Kidney (tissue), 22 donors: ENCODE measurements at places on chromosomes 12 and 14. TPM values are rescaled to one million over a fixed set of nuclear protein-coding genes. Genes with fewer than 3 reads are reported as not detected.

Gene TDP1
- total RNA-seq, result 15.7 TPM

Gene ACSS3
- total RNA-seq, result 21.2 TPM

Gene MIS18BP1
- 17.9 TPM for total RNA-seq

Gene INSM2
- total RNA-seq, result not detected

Gene CLEC4D
- total RNA-seq, result 0.41 TPM

Gene PLD4
- 3.2 TPM for total RNA-seq

DNA sequence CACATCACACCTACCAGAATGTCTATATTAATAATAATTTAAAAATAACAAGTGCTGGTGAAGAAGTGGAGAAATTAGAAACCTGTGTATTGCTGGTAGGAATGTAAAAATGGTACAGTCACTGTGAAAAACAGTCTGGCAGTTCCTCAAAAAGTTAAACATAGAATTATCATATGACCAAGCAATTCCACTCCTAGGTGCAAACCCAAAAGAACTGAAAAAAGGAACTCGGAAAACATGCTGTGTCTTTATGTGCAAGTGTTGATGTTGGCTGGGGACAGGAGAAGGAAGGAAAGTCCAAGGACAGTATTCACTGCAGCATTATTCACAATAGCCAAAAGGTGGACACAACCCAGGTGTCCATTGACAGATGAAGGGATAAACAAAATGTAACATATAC, 146.5 kb downstream of the TTC7B start:
- no peak for DNase-seq
- no peaks in the 10 kb centered on the region for H3K27me3 ChIP-seq
- peaks cover 3% of the 10 kb centered on the region for H3K4me1 ChIP-seq
- H3K36me3 ChIP-seq, result peaks cover 7% of the 10 kb centered on the region
- no peak overlapping the region for H3K27ac ChIP-seq

DNA sequence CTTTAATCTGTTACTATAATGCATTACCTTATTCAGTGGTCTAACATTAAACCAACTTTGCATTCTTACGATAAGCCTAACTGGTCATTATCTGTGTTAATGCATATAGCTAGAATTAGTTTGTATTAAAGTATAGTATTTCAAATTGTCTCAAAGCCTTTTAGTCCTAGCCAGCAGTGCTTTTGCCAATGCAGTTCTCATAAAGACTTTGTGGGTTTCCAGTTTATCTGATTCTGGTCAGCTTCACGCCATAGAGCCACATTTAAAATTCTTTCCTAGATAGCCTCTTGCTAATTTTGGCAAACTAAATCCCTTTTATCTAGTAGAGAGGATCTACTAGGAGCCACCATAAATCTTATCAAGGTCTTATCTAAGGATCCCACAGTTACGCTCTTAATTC, 78.9 kb upstream of the VASH1 start:
- no peak overlapping the region for H3K27ac ChIP-seq
- H3K4me1 ChIP-seq, result no peaks in the 10 kb centered on the region
- H3K36me3 ChIP-seq, result no peaks in the 10 kb centered on the region
- no peak for DNase-seq
- H3K27me3 ChIP-seq, result no peaks in the 10 kb centered on the region
- H3K4me3 ChIP-seq, result no peak overlapping the region

- H3K4me3 ChIP-seq, result no peak overlapping the region
- H3K36me3 ChIP-seq, result no peaks in the 10 kb centered on the region
- H3K4me1 ChIP-seq, result no peaks in the 10 kb centered on the region
- no peak overlapping the region for H3K27ac ChIP-seq
- no peaks in the 10 kb centered on the region for H3K27me3 ChIP-seq
Observed at GRCh38 chr14:41201696-41202095, 405.0 kb upstream of the LRFN5 start.

- no peaks in the 10 kb centered on the region for H3K27me3 ChIP-seq
- H3K36me3 ChIP-seq, result no peaks in the 10 kb centered on the region
- DNase-seq, result no peak
- peaks cover 7% of the 10 kb centered on the region for H3K4me1 ChIP-seq
- no peak overlapping the region for H3K4me3 ChIP-seq
- no peak overlapping the region for H3K27ac ChIP-seq
Observed at GRCh38 chr14:52329678-52330369, 15.7 kb downstream of the PTGER2 start.

- H3K4me3 ChIP-seq, result no peak overlapping the region
- no peaks in the 10 kb centered on the region for H3K36me3 ChIP-seq
- peaks cover 3% of the 10 kb centered on the region for H3K4me1 ChIP-seq
- no peaks in the 10 kb centered on the region for H3K27me3 ChIP-seq
Observed at GRCh38 chr12:6092784-6093722, 31.4 kb downstream of the VWF start.

GRCh38 chr14:37864861-37865718, 269.7 kb downstream of the TTC6 start:
- H3K4me1 ChIP-seq, result no peaks in the 10 kb centered on the region
- no peaks in the 10 kb centered on the region for H3K27me3 ChIP-seq
- no peak for DNase-seq

DNA sequence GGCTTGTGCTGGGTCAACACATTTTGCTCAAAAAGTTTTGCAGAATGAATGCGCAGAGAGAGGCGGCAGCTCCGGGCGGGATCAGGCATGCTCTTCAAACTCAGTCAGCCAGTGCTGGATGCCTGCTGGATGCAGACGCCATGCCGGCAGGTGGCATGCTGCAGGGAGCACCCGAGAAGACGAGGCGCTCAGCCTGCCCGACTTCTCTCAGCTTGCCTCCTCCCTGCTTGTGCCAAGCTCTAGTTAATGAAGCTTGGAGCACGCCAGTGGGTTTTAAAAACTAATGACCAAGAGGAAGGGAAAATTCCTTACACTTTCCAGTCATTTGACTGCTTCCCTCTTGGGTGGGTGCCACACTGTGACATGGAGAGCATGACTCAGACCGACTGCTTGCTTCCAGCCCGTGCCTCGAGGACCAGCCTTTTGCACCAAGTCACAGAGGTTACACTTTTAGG, 39.8 kb downstream of the SLC24A4 start:
- DNase-seq, result no peak
- no peaks in the 10 kb centered on the region for H3K36me3 ChIP-seq
- H3K4me1 ChIP-seq, result no peaks in the 10 kb centered on the region

DNA sequence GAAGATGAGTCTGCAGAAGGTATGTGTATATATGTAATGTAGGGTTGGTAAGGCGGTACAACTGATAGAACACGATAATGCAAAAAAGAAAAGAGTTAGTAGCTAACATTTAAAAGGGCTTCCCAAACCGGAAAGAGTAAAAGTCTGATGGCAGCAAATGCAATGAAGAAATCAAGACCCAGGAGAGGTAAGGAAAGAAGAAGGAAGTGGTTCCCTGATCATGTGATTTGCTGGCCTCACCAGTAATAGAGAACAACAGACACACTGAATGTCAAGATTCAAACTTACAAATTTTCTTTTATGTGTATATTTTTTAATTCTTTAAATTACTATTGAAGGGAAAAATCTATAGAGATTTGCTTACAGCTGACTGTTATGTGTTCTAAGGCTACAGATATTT, 18.4 kb downstream of the ZFC3H1 start:
- no peak overlapping the region for H3K4me3 ChIP-seq
- H3K27me3 ChIP-seq, result no peaks in the 10 kb centered on the region
- peaks cover 4% of the 10 kb centered on the region for H3K36me3 ChIP-seq
- no peak overlapping the region for H3K27ac ChIP-seq
- H3K4me1 ChIP-seq, result no peaks in the 10 kb centered on the region

- DNase-seq, result no peak
- no peaks in the 10 kb centered on the region for H3K27me3 ChIP-seq
- H3K4me1 ChIP-seq, result peaks cover 15% of the 10 kb centered on the region
Observed at GRCh38 chr12:79687711-79688260, 3.0 kb downstream of the PAWR start.

DNA sequence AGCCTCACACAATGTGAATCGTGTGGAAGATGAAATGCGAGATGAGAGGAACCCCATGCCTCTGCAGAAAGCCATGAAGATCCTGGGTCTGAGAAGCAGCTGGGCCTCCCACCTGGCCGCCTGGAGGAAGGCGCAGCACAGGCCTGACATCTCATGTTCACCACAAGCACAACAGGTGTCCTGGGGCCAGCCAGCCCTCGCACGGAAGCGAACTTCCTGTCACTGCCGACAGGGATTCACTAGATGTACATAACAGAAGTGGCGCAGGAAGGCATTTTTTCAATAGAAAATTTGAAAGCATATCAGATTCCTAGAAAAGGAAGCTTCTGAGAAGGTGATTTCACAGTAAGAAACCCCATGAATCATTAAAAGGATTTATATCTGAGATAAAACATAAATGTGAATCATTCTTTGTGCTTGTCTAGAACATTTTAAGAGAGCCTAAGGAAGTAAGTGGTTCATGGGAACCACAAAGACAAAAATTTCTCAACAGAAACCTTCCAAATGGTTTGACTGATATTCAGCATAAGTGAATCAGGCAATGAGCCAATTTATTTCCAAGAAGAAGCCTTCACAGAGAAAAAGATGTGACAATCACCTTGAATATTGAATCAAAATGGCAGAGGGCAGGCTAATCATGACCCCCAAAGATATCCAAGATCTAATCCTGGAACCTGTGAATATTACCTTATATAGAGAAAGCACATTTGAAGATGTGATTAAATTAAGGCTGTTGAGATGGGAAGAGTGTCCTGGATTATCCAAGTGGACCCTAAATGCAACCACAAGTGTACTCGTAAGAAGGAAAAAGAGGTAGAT, 311.9 kb downstream of the DUSP6 start:
- H3K4me3 ChIP-seq, result no peak overlapping the region
- no peak overlapping the region for H3K27ac ChIP-seq
- no peaks in the 10 kb centered on the region for H3K36me3 ChIP-seq
- H3K4me1 ChIP-seq, result no peaks in the 10 kb centered on the region

GRCh38 chr12:23930599-23930998, 18.9 kb downstream of the SOX5 start:
- H3K27ac ChIP-seq, result no peak overlapping the region
- no peaks in the 10 kb centered on the region for H3K27me3 ChIP-seq
- no peak overlapping the region for H3K4me3 ChIP-seq
- no peaks in the 10 kb centered on the region for H3K36me3 ChIP-seq

DNA sequence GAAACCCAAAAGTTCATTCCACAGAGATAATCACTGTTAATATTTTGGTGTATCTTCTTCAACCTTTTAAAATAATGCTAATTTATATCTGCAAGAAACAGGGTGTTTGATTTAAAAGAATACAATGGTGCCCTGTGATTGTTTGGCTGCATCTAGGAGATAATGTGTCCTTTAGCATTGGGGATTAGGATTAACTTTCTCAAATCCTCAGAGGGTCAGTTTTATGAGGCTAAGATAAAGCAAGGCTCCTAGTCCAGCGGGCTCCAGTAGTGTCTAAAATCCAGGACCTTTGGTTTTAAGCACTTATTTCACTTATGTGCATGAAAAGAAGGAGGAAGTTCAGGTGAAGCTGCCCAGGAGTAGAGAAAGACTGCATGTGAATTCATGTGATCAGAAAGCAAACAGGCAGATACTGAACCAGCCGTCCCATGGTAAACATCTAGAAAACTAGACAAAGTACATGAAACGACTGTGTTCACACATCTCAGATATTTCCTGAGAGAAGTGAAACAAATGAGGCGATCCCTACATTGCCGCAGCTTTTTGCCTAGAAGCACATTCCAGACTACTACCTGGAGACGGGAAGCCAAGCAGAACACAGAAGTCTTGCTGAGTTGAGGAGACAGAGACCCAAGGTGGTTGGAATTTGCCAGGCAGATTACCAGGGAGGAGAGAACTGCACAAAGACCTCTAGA, 129.1 kb upstream of the MAX start:
- H3K27me3 ChIP-seq, result no peaks in the 10 kb centered on the region
- no peak overlapping the region for H3K4me3 ChIP-seq
- no peaks in the 10 kb centered on the region for H3K36me3 ChIP-seq

DNA sequence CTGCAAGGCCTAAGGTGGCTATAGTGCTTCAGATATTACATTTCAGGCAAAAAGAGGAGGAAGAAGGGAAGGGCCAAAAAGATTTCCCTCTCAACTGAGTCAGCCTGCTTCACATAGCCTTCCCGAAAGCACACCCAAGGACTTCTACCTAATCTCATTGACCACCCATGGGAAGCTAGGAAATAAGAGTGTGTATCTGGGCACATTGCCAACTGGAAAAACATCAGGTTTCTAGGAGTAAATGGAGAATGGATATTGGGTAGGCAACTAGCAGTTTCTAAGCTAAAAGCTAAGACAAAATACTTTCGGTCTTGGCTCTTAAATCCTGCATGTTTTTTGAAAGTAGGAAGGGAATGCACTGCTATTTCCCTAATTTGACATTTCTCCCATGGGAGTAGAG, 221.7 kb upstream of the GRIP1 start:
- H3K27me3 ChIP-seq, result no peaks in the 10 kb centered on the region
- no peak for DNase-seq
- H3K27ac ChIP-seq, result no peak overlapping the region
- no peak overlapping the region for H3K4me3 ChIP-seq
- no peaks in the 10 kb centered on the region for H3K36me3 ChIP-seq

DNA sequence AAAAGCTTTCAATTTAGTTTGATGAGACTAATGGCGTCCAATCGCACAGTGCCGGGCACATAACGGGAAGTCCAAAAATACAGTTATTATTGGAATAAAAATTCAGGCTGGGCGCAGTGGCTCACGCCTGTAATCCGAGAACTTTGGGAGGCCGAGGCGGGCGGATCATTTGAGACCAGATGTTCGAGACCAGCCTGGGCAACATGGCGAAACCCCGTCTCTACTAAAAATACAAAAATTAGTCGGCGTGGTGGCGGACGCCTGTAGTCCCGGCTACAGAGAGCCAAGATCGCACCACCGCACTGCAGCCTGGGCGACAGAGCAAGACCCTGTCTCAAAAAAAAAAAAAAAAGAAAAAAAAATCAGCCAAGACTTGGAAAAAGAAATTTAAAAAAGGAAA, 1.2 kb upstream of the FKBP4 start:
- DNase-seq, result no peak
- H3K4me1 ChIP-seq, result peaks cover 17% of the 10 kb centered on the region

DNA sequence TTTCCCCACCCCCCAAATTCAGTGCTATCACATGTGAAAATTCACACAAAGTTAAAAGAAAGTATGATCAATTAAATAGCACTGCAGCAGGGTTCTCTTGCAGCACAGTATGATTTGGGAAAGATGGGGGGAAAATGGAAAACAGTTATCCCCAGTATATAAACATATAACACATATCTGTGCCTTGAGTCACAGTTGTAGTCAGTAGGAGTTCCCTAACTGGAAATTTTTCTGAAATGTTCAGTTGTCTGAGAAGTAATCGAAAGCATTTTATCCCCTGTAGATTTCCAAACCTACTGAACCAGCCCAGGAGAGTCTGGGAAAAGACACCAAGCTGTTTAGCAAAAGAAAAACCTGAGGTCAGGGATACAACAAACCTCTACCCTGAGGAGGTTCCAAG, 47.0 kb downstream of the C12orf50 start:
- no peak for DNase-seq
- H3K4me3 ChIP-seq, result no peak overlapping the region
- H3K36me3 ChIP-seq, result no peaks in the 10 kb centered on the region
- H3K27ac ChIP-seq, result no peak overlapping the region
- no peaks in the 10 kb centered on the region for H3K27me3 ChIP-seq

GRCh38 chr14:81298911-81299310, 78.2 kb upstream of the GTF2A1 start:
- H3K27ac ChIP-seq, result no peak overlapping the region
- H3K4me3 ChIP-seq, result no peak overlapping the region
- H3K4me1 ChIP-seq, result peaks cover 8% of the 10 kb centered on the region
- DNase-seq, result no peak
- no peaks in the 10 kb centered on the region for H3K36me3 ChIP-seq
